A673 (cell line): ENCODE measurements at places on chromosomes 12 and 14. TPM values are rescaled to one million over a fixed set of nuclear protein-coding genes. Genes with fewer than 3 reads are reported as not detected.

- no peaks in the 10 kb centered on the region for H3K27me3 ChIP-seq
- H3K36me3 ChIP-seq: no peaks in the 10 kb centered on the region
- H3K4me1 ChIP-seq: peaks cover 13% of the 10 kb centered on the region
- no peak overlapping the region for H3K27ac ChIP-seq
- DNase-seq: no peak
- H3K4me3 ChIP-seq: no peak overlapping the region
These were observed 291.1 kb downstream of the SYT1 start for GRCh38 chr12:79155683-79156082.

DNA sequence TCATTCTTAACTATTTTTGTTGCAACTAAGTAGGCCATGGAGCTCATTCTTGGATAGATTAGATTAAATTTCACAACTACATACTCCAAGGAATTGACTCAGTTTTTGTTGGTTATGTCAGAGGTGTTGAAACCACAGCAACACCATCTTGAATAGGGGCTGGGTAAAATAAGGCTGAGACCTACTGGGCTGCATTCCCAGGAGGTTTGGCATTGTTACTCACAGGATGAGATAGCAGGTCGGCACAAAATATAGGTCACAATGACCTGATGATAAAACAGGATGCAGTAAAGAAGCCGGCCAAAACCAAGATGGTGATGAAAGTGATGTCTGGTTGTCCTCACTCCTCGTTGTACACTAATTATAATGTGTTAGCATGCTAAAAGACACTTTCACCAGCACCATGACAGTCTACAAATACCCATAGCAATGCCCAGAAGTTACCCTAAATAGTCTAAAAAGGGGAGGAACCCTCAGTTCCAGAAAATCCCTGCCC is 20.9 kb downstream of the DMAC2L start:
- DNase-seq: no peak
- no peak overlapping the region for H3K27ac ChIP-seq
- H3K27me3 ChIP-seq: no peaks in the 10 kb centered on the region
- no peaks in the 10 kb centered on the region for H3K36me3 ChIP-seq

GRCh38 chr12:119827760-119828159 is 49.4 kb downstream of the CIT start:
- H3K27me3 ChIP-seq: no peaks in the 10 kb centered on the region
- H3K36me3 ChIP-seq: peaks cover 5% of the 10 kb centered on the region
- no peak for DNase-seq
- H3K4me1 ChIP-seq: no peaks in the 10 kb centered on the region

The KRT74 gene
- total RNA-seq: not detected in 2 replicates

- H3K4me1 ChIP-seq: no peaks in the 10 kb centered on the region
- H3K36me3 ChIP-seq: no peaks in the 10 kb centered on the region
- H3K27me3 ChIP-seq: no peaks in the 10 kb centered on the region
- H3K4me3 ChIP-seq: no peak overlapping the region
These were observed 193.3 kb downstream of the TMEM117 start for GRCh38 chr12:44029194-44029593.

The RTN1 gene
- total RNA-seq: 3.0 and 4.0 TPM in 2 replicates

DNA sequence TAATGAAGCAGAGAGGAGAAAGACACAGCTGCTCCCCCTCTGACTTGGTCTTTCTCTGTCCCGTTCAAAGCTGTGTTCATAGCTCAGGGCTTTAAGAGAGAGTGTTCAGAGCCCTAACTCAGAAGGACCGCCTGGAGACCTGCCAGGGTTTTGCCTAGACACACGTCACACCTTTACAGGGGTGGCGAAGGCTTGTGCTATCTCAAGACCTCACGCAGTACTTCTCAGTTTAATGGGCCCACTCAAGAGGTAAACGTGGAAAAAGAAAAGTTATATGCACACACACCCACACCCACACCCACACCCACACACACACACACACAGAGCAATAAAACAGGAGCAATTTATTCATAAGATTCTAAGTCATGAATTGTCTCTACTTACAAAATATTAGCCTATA is 374.3 kb downstream of the C12orf75 start:
- no peak overlapping the region for H3K27ac ChIP-seq
- H3K36me3 ChIP-seq: no peaks in the 10 kb centered on the region
- H3K4me3 ChIP-seq: no peak overlapping the region
- H3K27me3 ChIP-seq: no peaks in the 10 kb centered on the region

GRCh38 chr12:54935235-54935951 is 49.2 kb downstream of the TESPA1 start:
- peak; percentile 19 for DNase-seq
- no peaks in the 10 kb centered on the region for H3K36me3 ChIP-seq
- H3K4me3 ChIP-seq: no peak overlapping the region
- H3K27ac ChIP-seq: no peak overlapping the region
- no peaks in the 10 kb centered on the region for H3K4me1 ChIP-seq
- no peaks in the 10 kb centered on the region for H3K27me3 ChIP-seq

The CLECL1 gene
- not detected in 2 replicates for total RNA-seq

DNA sequence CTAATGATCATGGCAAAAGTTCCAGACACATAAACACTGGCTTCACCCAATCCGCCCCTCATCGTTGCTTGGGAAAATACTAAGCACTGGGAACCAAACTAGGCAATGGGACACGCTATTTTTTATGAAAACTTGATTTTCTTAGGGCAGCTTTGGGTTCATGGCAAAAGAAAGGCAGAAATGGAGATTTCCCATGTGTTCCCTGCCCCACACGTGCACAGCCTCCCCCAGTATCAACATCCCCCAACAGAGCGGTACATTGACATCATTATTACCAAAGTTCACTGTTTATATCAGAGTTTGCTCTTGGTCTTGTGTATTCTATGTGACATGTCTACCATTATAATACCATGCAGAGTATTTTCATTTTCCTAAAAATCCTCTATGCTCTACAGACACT is 71.0 kb downstream of the DBX2 start:
- no peaks in the 10 kb centered on the region for H3K36me3 ChIP-seq
- H3K4me1 ChIP-seq: no peaks in the 10 kb centered on the region
- DNase-seq: no peak
- H3K4me3 ChIP-seq: no peak overlapping the region
- no peaks in the 10 kb centered on the region for H3K27me3 ChIP-seq

GRCh38 chr12:106289196-106289681 is 13.3 kb upstream of the TCP11L2 start:
- no peak overlapping the region for H3K4me3 ChIP-seq
- no peak overlapping the region for H3K27ac ChIP-seq
- no peaks in the 10 kb centered on the region for H3K4me1 ChIP-seq

The P2RX2 gene
- total RNA-seq: 0.17 TPM in 1 of 2 replicates, not detected in the other

The SCNN1A gene
- not detected in 2 replicates for total RNA-seq

GRCh38 chr12:59874781-59875180 is 279.0 kb downstream of the SLC16A7 start:
- DNase-seq: no peak
- no peak overlapping the region for H3K4me3 ChIP-seq
- H3K27ac ChIP-seq: no peak overlapping the region
- H3K4me1 ChIP-seq: no peaks in the 10 kb centered on the region

The PTGER2 gene
- not detected in 2 replicates for total RNA-seq

The KRT78 gene
- total RNA-seq: not detected in 2 replicates

The FGF23 gene
- not detected in 2 replicates for total RNA-seq

The CAND1 gene
- total RNA-seq: 195 and 196 TPM in 2 replicates

GRCh38 chr14:72636094-72636493 is 257.8 kb downstream of the DPF3 start:
- no peak overlapping the region for H3K27ac ChIP-seq
- H3K4me1 ChIP-seq: no peaks in the 10 kb centered on the region
- DNase-seq: no peak

DNA sequence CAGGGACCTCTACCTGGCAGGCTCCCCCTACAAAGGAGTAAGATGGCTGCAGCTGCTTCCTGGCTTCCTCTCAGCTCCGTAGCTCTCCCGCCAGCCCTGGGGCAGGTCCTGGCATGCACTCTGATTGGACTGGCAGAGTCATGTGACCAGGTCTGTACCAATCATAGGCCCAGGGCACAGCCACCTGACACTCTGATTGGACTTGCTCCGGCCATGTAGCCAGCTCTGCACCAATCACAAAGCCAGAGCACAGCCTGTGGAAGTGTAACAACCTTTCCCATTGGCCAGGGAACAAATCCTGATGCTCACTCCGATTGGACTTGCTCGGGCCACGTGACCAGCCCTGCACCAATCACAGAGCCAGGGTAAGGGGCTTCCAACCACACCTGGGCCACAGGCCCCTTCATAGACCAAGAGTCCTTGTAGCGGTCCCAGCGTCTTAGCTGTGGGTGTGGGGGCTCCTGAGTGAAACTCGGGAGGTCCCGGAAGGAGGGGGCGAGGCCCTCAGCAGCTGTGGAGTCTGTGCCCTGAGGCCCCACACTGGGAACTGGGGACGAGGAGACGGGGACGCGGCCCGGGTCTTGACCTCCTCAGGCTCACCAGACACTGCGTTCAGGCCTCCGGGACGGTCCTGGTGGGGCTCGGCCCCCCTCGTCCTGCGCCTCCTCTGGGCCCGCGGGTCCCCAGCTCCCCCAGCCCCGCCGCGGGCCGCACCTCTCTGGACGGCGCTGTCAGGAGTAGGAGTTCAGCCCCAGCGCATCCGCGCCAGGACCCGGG is 210.6 kb downstream of the ADGRD1 start:
- H3K27ac ChIP-seq: no peak overlapping the region
- no peak overlapping the region for H3K4me3 ChIP-seq
- H3K27me3 ChIP-seq: no peaks in the 10 kb centered on the region
- DNase-seq: peak; percentile 7

- no peak overlapping the region for H3K27ac ChIP-seq
- H3K27me3 ChIP-seq: no peaks in the 10 kb centered on the region
- no peaks in the 10 kb centered on the region for H3K4me1 ChIP-seq
- H3K4me3 ChIP-seq: no peak overlapping the region
- DNase-seq: no peak
These were observed 208.2 kb upstream of the TMTC1 start for GRCh38 chr12:29991924-29992323.

The AMDHD1 gene
- 0.50 and 1.1 TPM in 2 replicates for total RNA-seq

The GALNT8 gene
- not detected in 2 replicates for total RNA-seq

GRCh38 chr12:119181202-119181601 is 2.5 kb downstream of the HSPB8 start:
- DNase-seq: no peak
- H3K27me3 ChIP-seq: peaks cover 46% of the 10 kb centered on the region
- H3K4me3 ChIP-seq: no peak overlapping the region
- H3K27ac ChIP-seq: no peak overlapping the region
- H3K36me3 ChIP-seq: no peaks in the 10 kb centered on the region

- no peaks in the 10 kb centered on the region for H3K4me1 ChIP-seq
- H3K27ac ChIP-seq: no peak overlapping the region
- no peak for DNase-seq
- H3K27me3 ChIP-seq: peaks cover 41% of the 10 kb centered on the region
These were observed 119.3 kb upstream of the OVCH1 start for GRCh38 chr12:29616664-29617406.

DNA sequence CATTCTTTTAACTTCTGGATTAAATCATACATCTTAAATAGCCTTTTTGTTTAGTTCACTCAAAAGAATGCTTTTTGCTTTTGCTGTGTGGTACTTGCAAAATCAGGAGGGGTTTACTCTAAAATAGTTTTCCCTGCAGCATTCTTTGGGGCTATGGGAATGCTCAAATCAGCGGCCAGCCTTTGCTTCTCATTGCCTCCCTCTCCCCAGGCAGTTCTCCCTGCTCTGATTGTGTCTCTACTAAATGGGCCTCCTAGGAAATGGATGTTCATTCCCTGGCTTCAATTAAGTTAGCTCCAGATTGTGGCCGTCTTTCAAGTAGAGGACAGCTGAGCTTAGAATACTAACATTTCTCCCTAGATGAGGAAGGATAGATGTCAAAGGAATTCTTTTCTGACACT is 4.4 kb downstream of the TULP3 start:
- H3K27ac ChIP-seq: peak overlapping the region; percentile 10
- H3K4me3 ChIP-seq: no peak overlapping the region
- DNase-seq: no peak
- H3K4me1 ChIP-seq: peaks cover 14% of the 10 kb centered on the region
- H3K36me3 ChIP-seq: no peaks in the 10 kb centered on the region

DNA sequence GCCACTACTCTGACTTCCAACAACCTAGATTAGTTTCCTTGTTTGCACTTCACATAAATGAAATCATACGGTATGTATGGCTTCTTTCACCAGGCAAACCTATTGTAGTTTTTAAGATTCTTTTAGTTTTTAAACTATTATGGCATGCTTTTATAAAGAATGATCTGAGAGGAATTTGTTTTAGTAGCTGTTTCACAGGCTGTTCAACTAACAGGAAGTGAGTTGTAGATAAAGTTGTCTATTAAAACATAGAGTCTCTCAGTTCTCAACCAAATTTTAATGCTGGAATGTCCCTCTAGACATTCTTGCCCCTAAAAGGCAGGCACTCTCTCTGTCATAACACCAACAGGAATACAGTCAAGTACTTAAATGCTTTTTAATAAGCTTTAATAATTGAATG is 102.7 kb upstream of the DACT1 start:
- no peaks in the 10 kb centered on the region for H3K27me3 ChIP-seq
- H3K4me3 ChIP-seq: no peak overlapping the region
- H3K36me3 ChIP-seq: no peaks in the 10 kb centered on the region
- peak; percentile 36 for DNase-seq
- peak overlapping the region; percentile 26 for H3K27ac ChIP-seq

- no peak overlapping the region for H3K4me3 ChIP-seq
- no peaks in the 10 kb centered on the region for H3K36me3 ChIP-seq
- no peak overlapping the region for H3K27ac ChIP-seq
- no peaks in the 10 kb centered on the region for H3K4me1 ChIP-seq
- H3K27me3 ChIP-seq: no peaks in the 10 kb centered on the region
- no peak for DNase-seq
These were observed 32.8 kb downstream of the HVCN1 start for GRCh38 chr12:110656071-110656655.

The LRP6 gene
- total RNA-seq: 97.4 and 108 TPM in 2 replicates

GRCh38 chr12:94831081-94831751 is 172.3 kb downstream of the NDUFA12 start:
- H3K36me3 ChIP-seq: no peaks in the 10 kb centered on the region
- H3K4me3 ChIP-seq: no peak overlapping the region
- no peak overlapping the region for H3K27ac ChIP-seq

The ISCA2 gene
- total RNA-seq: 25.5 and 26.3 TPM in 2 replicates

- H3K27me3 ChIP-seq: no peaks in the 10 kb centered on the region
- no peak overlapping the region for H3K27ac ChIP-seq
- no peak overlapping the region for H3K4me3 ChIP-seq
- no peak for DNase-seq
These were observed 56.2 kb downstream of the CRADD start for GRCh38 chr12:93733358-93733757.
